ENCODE measurements at places on chromosomes 4 and X.
A peak's percentile ranks its signal among the peaks of the same experiment; 100 is the strongest.

- no peak for DNase-seq
Observed at GRCh38 chr4:142312391-142312790, 533.7 kb downstream of the INPP4B start.

GRCh38 chrX:139448996-139449395 lies 81.5 kb upstream of the F9 start:
- DNase-seq = no peak

DNA sequence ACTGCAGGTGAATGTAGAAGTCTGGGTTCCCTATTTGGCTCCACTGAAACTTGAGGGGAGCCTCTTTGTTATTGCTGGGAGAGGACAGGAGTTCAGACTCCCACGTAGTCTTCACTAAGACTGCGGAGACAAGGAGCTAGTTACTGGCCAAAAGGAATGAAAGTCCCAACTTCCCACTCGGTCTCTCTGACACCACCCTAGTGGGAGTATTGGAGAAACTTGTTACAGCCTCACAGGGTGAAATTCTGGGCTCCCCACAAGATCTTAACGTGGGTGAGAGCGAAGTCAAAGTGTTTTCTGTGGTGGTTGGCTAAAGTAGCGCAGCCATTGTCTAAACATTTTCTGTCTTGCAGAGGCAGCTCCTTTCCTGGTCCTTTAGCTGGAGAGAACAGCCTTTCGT lies 13.5 kb downstream of the MYOZ2 start:
- DNase-seq = no peak

GRCh38 chr4:180814875-180815417 lies 1428.3 kb upstream of the TENM3 start:
- no peak for DNase-seq

- peak; percentile 91 for DNase-seq
Observed at GRCh38 chrX:78139160-78140123, at the start of gene TAF9B. TSS of gene TAF9B (minus strand) at chrX:78139650. CDS start at chrX:78139611, 39 bp downstream.

- DNase-seq = peak; percentile 83
Observed at GRCh38 chr4:1200425-1201035, 28.1 kb upstream of the SPON2 start.

DNA sequence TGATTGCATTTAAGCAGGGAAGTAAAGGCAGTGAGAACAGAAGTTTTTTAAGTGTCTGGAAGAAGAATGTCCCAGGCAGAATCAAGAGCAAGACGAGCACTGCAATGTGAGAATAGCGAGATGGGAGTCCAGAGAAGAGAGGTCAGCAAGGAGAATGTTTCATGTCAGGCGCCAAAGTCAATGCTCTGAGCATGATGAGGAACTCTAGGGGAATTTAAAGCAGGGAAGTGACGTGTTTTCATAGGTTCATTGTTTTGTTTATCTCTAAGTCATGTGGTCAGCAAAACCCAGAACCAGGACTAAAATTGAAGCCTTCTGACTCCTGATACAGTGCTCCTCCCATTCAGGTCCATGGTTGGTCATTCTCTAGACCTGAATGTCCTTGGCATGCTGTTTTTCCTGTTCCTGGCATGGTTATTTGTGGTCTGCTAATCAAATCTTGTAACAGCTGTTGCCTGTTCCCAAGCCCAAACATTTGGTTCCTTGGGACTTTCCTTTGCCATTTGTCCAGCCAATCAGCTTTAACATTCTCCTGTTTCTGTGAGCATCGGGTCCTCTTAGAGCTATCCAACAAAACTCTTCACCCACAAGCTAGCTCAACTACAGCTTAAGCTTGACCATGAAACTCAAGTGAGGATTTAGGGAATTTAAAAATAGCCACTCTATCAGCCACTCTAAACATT lies 37.7 kb downstream of the PTCHD1 start:
- no peak for DNase-seq

Data from eye (tissue), 1 donor.